ENCODE measurements at places on chromosomes 7 and 10.

DNA sequence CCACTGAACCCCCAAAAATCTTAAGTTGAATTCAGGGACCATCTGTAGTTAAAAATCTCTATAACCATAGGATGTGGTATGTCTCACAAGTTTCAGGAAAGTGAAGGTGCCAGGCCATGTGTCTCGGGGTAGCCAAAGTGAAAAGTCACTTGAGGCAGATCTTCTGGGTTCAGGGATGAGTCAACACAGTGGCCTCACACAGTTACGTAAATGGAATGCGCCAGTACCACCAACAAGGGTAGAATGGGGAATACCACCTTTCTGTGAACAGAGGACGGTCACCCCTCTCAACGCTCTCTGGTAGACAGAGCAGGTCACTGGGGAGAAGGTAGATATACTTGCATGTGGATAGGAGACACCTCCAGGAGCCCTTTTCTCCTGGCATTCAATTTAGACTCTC is 71.4 kb downstream of the ELMO1 start:
- peak overlapping the region; percentile 5 for H3K4me3 ChIP-seq
- no peaks in the 10 kb centered on the region for H3K27me3 ChIP-seq
- peaks cover 68% of the 10 kb centered on the region for H3K36me3 ChIP-seq

DNA sequence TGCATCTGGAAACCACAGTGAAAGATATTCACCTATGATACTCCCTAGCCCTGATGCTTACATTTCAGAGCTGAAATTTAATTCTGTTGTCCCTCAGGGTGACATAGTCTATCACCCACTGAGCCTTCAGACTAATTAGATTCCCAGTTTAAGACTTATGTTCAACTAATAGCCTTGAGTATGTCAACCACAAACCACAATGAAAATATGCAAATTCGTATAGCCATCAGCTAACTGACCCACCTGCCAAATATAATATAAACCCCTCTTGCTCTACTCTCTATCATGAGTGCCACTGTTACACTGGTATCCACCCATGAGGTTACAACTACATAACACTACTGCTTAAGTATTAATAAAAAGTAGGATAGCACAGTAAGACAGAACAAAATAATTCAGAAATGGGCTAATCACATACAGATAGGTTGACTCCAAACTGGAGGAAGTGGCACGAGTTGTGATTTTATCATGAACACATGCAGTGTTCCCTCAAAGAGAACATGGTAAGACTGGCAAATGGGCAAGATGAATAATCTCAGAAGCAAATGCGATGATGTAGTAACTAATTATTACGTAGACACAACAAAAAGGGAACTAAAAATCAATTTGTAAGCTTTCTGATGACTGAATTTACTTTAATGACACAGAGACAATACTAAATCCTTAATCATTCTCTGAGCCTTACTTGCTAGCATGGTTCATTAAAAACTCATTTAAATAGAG is 290.6 kb downstream of the PARD3 start:
- peaks cover 9% of the 10 kb centered on the region for H3K27me3 ChIP-seq
- DNase-seq = no peak
- H3K4me3 ChIP-seq = no peak overlapping the region
- H3K27ac ChIP-seq = no peak overlapping the region

GRCh38 chr7:74453322-74454011 is at the start of gene GTF2IRD1:
GTF2IRD1 (plus strand) TSS chr7:74453906; CDS start chr7:74508081, 54,175 bp downstream.
- peak within 1 kb of the TSS; percentile 68 for H3K4me3 ChIP-seq
- DNase-seq = peak; percentile 67
- H3K27ac ChIP-seq = peak within 1 kb of the TSS; percentile 90
- H3K27me3 ChIP-seq = no peaks in the 10 kb centered on the region

- H3K36me3 ChIP-seq = no peaks in the 10 kb centered on the region
- H3K27me3 ChIP-seq = peaks cover 43% of the 10 kb centered on the region
- H3K4me1 ChIP-seq = peaks cover 23% of the 10 kb centered on the region
- no peak for DNase-seq
Measured at GRCh38 chr7:116592445-116592844, 67.6 kb downstream of the CAV1 start.

- no peak overlapping the region for H3K27ac ChIP-seq
- no peaks in the 10 kb centered on the region for H3K27me3 ChIP-seq
- no peaks in the 10 kb centered on the region for H3K4me1 ChIP-seq
- H3K4me3 ChIP-seq = no peak overlapping the region
- DNase-seq = no peak
Measured at GRCh38 chr7:158133515-158134271, 453.9 kb downstream of the PTPRN2 start.

- H3K4me1 ChIP-seq = no peaks in the 10 kb centered on the region
- no peak overlapping the region for H3K4me3 ChIP-seq
- H3K27me3 ChIP-seq = no peaks in the 10 kb centered on the region
- H3K27ac ChIP-seq = no peak overlapping the region
- H3K36me3 ChIP-seq = no peaks in the 10 kb centered on the region
Measured at GRCh38 chr10:77593771-77594470, 43.7 kb downstream of the KCNMA1 start.

GRCh38 chr10:93600446-93601145 is 439 bp downstream of the RBP4 start:
- H3K27me3 ChIP-seq = peaks cover 48% of the 10 kb centered on the region
- H3K27ac ChIP-seq = no peak overlapping the region
- DNase-seq = no peak
- no peak overlapping the region for H3K4me3 ChIP-seq
- no peaks in the 10 kb centered on the region for H3K36me3 ChIP-seq
- H3K4me1 ChIP-seq = peaks cover 4% of the 10 kb centered on the region

DNA sequence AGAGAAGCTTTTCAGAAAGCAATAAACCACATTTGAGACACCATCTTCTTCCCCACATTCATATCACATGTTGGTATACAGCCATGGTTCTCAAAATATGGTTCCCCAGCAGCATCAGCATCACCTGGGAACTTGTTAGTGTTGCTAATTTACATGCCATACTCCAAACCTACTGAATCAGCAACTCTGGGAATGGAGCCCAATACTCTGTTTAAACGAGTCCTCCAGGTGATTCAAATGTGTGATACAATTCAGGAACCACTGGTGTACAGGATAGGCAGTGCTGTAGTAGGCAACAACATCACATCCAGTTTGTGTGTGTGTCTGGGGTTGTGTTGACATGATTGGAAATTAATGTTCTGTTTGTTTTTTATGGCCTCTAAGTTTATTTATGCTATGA is 47.7 kb downstream of the ZNF277 start:
- no peak overlapping the region for H3K4me3 ChIP-seq
- peaks cover 52% of the 10 kb centered on the region for H3K4me1 ChIP-seq
- no peaks in the 10 kb centered on the region for H3K36me3 ChIP-seq
- H3K27ac ChIP-seq = no peak overlapping the region

DNA sequence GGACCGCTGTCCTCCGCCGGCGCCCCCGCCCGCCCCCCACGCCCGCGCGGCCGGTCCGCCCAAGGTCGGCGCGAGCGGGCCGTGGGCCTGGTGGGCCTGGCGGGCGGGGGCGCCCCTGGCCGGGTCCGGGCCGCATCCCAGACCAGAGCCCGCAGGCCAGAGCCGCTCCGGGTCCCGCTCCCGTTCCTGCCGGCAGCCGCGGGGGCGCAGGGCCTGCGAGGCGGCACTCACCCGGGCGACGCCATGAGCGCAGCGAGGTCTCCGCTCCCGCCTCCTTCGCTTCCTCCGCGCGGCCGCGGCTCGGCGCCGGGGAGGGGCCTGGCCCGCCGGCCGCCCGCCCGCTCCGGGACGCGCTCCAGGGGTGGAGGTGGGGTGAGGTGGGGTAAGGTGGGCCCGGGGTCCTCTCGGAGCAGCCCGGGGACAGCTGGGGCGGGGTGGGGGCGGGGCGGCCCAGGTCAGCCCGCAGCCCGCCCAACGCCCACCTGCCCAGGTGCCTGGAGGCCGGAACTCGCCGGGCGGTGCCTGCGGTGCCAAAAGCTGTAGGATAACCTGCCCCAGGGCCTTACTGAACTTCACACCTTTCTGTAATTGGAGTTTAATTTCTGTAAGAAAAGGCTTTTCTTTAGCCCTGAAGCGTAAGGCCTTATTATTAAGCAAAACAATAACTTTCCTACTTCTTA is at the start of gene URGCP:
URGCP (minus strand) TSS at position 266 of the 680 bp plus-strand sequence; CDS start at position 245, 21 bp downstream.
- H3K27me3 ChIP-seq = no peaks in the 10 kb centered on the region
- peak within 1 kb of the TSS; percentile 93 for H3K4me3 ChIP-seq
- H3K4me1 ChIP-seq = peaks cover 39% of the 10 kb centered on the region
- DNase-seq = peak; percentile 76
- peak within 1 kb of the TSS; percentile 96 for H3K27ac ChIP-seq

DNA sequence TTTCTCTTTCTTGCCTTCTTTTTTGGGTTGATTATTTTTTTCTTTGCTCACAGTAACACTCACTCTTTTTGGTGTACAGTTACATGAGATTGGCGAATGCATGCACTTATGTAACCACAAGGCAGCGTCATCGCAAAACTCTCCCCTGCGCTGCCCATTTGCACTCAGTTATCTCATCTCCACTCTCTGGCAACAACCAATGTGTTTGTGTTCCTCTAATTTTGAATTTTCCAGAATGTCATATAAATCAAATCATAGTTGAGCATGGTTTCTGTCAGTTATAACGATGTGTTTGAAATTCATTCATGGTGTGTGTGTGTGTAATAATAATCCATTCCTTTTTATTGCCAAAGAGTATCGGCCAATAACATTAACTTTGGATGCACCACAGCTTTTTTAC is 23.0 kb upstream of the IGFBP3 start:
- peaks cover 4% of the 10 kb centered on the region for H3K36me3 ChIP-seq
- no peak overlapping the region for H3K4me3 ChIP-seq
- DNase-seq = no peak
- H3K27me3 ChIP-seq = no peaks in the 10 kb centered on the region

GRCh38 chr7:94216944-94217461 is 177.7 kb upstream of the COL1A2 start:
- no peaks in the 10 kb centered on the region for H3K4me1 ChIP-seq
- H3K4me3 ChIP-seq = no peak overlapping the region
- no peaks in the 10 kb centered on the region for H3K36me3 ChIP-seq
- H3K27me3 ChIP-seq = no peaks in the 10 kb centered on the region
- H3K27ac ChIP-seq = no peak overlapping the region

DNA sequence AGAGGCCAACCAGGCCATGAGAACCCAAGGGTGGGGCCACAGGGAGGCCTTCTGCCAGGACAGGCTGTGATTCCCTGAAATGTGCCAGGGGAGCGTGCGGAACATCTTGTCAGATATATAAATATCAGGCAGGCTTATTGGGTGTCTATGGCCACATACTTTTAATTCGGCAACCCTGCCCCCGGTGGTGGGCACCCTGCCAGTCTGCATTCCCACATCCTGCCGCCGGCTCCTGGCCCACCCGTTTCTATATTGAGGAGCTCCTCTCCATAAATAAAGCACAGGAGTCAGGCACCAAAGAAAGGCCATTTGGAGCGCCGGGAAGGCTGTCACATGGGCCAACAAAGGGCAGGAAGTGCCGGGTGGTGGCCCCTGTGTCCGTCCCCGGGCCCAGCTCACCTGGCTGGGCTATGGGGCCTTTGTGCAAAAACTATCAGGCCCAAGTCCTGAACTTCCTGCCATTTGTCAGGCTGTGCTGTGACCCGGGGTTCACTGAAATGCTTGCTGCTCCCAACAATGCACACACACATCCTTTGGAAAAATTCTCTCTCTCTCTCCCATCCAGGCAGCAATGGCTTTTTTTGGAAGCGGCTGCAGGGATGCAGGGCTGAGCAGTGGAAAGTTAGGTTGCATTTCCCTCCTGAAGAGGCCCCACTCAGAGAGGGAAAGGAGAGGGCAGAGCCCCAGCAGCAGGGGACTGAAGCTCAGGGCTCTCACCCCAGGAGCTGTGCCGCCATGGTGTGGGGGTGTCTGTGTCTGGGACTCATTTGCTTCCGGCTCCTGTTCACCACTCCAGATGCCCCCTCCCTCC is 25.0 kb upstream of the PODXL start:
- peaks cover 4% of the 10 kb centered on the region for H3K27me3 ChIP-seq
- H3K27ac ChIP-seq = no peak overlapping the region
- H3K4me3 ChIP-seq = no peak overlapping the region
- no peak for DNase-seq
- H3K36me3 ChIP-seq = no peaks in the 10 kb centered on the region
- H3K4me1 ChIP-seq = no peaks in the 10 kb centered on the region

- peaks cover 47% of the 10 kb centered on the region for H3K27me3 ChIP-seq
- H3K36me3 ChIP-seq = no peaks in the 10 kb centered on the region
- no peaks in the 10 kb centered on the region for H3K4me1 ChIP-seq
- H3K27ac ChIP-seq = no peak overlapping the region
- no peak for DNase-seq
Measured at GRCh38 chr10:23053036-23053435, 42.3 kb upstream of the MSRB2 start.

DNA sequence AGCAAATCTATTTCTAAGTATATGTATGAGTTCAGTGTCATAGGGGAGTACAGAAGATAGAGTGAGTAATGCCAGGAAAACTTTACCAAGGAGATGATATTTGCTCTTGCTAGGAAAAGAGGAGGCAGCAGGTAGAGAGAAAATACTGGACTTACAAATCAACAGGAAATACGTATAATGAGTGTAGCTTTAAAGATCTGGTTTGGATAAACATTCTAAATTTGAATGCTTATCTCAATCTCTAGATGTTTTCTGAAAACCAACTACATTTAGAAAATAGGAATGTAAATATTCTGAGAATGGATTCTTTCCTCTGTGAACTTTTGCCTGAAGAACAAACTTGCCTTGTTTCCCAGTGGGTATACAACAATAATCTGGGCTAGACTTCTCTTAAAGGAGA is 46.9 kb upstream of the GNAI1 start:
- no peaks in the 10 kb centered on the region for H3K27me3 ChIP-seq
- no peak overlapping the region for H3K4me3 ChIP-seq
- H3K36me3 ChIP-seq = no peaks in the 10 kb centered on the region
- no peak overlapping the region for H3K27ac ChIP-seq

GRCh38 chr10:132373241-132373955 is 23.6 kb upstream of the PWWP2B start:
- H3K36me3 ChIP-seq = no peaks in the 10 kb centered on the region
- H3K27me3 ChIP-seq = peaks cover 2% of the 10 kb centered on the region
- H3K4me3 ChIP-seq = no peak overlapping the region

- H3K4me1 ChIP-seq = no peaks in the 10 kb centered on the region
- no peaks in the 10 kb centered on the region for H3K36me3 ChIP-seq
- no peak overlapping the region for H3K4me3 ChIP-seq
- no peak overlapping the region for H3K27ac ChIP-seq
Measured at GRCh38 chr7:31310321-31310935, 30.1 kb downstream of the NEUROD6 start.

GRCh38 chr10:29859521-29860130 is 199.8 kb downstream of the JCAD start:
- H3K36me3 ChIP-seq = no peaks in the 10 kb centered on the region
- no peaks in the 10 kb centered on the region for H3K4me1 ChIP-seq
- H3K4me3 ChIP-seq = no peak overlapping the region
- H3K27ac ChIP-seq = no peak overlapping the region

GRCh38 chr10:110679486-110680272 is 35.5 kb downstream of the RBM20 start:
- H3K4me3 ChIP-seq = no peak overlapping the region
- H3K36me3 ChIP-seq = no peaks in the 10 kb centered on the region
- DNase-seq = no peak
- H3K27me3 ChIP-seq = peaks cover 5% of the 10 kb centered on the region
- H3K27ac ChIP-seq = no peak overlapping the region

DNA sequence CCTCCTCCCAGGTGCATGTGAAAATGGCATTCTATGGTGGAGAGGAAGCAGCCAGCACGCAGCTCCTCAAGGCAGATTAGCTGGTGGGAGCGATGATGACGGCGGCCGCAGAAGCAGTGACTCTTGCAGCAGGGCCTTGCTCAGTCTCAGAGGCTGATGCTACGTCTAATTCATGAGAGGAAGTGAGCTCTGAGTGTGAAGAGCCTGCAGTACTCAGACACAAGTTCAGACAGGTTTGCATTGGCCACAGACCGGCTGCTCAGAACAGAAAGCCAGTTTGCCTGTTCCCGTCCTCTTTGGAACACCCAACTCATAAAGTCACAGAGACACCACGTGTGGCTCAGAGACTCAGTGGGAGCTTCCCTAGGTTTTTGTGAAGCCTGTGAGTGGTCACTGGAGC is 136.5 kb downstream of the ADARB2 start:
- no peak for DNase-seq
- H3K36me3 ChIP-seq = no peaks in the 10 kb centered on the region
- H3K27ac ChIP-seq = no peak overlapping the region
- H3K4me1 ChIP-seq = no peaks in the 10 kb centered on the region

Measured in activated T-cell treated with anti-CD3 and anti-CD28 coated beads, Interleukin-2, amount 50 U/mL, for 24 hours (primary cell).